Uterus (tissue), 4 donors: ENCODE measurements at places on chromosomes 12 and 14. TPM values are rescaled to one million over a fixed set of nuclear protein-coding genes. Genes with fewer than 3 reads are reported as not detected.

DNA sequence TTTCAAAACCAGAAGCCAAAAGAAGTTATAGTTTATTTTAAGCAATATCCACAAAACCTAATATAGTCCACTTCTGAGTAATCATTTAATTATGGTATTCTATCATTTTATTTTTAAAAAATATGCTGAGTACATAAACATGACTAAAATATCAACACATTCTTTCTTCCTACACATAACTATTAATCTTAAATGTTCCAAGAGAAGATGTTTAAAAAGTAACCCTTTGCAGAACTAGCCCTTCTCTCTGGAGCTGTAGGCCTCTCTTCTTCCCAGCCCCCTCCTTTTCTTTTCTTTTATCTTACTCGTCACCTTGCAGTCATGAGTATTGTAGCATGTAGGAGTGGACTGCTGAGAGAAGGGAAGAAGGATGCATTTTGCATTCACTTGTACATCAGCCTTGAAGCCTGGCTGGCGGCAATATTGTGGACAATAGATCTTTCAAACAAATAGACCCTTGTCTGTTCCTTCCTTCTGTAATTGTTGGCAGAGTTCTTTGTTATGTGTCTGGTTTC is 941.9 kb downstream of the NRXN3 start:
- no peak overlapping the region for H3K4me3 ChIP-seq
- H3K27ac ChIP-seq, result no peak overlapping the region
- DNase-seq, result no peak
- no peaks in the 10 kb centered on the region for H3K27me3 ChIP-seq

DNA sequence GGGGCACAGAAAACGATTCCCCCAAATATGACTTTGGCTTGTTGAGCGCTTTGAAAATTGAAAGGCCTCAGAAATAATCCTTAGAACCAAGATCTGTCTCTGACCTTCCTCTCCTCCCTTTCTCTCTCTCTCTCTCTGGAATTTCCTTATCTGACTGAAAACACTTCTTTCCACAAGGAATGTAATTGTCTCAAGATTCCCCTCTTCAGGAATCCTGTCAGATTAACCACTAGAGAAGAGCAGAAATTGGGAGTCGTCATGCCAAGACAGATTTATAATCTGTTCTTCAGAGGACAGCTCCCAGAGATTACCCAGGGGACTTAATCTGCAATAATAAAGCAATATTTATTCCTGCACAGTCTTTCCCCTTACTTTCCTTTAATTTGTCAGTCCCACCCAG is 317.6 kb downstream of the ACSS3 start:
- no peak for DNase-seq
- no peaks in the 10 kb centered on the region for H3K36me3 ChIP-seq
- no peak overlapping the region for H3K4me3 ChIP-seq
- H3K27me3 ChIP-seq, result no peaks in the 10 kb centered on the region
- H3K27ac ChIP-seq, result no peak overlapping the region
- H3K4me1 ChIP-seq, result no peaks in the 10 kb centered on the region

Gene KRT6C
- 0.14 TPM for total RNA-seq

Gene HNRNPA1
- 1,238 TPM for total RNA-seq

DNA sequence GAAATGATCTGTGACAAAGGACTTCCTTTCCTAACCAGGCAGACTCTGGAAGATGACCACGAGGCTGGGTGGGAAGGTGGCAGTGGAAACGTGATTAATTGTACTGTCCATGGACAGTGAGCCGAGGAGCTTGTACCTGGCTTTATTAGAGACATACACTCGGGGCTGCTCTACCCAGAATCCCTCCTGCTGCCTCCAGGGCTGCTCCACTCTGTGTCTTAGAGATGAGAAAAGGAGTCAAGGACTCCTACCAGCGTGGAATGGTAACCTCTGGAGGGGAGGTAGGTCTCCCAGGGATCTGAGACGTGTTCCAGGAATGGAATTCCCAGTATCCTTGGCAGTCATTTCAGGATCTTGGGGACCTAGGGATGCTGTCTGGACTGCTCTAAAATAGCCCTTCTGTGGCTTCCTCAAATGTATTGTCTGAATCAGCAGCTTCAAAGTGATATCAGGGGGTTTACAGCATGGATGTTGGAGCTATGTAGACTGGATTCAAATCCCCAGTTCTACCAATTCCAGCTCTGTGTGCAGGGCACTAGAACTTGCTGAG is 237.8 kb downstream of the CACNA1C start:
- H3K4me1 ChIP-seq, result peaks cover 4% of the 10 kb centered on the region
- no peak overlapping the region for H3K27ac ChIP-seq
- DNase-seq, result no peak
- no peak overlapping the region for H3K4me3 ChIP-seq

Gene IL22
- total RNA-seq, result not detected

Gene AQP6
- not detected for total RNA-seq

Gene AP5M1
- 16.7 TPM for total RNA-seq

DNA sequence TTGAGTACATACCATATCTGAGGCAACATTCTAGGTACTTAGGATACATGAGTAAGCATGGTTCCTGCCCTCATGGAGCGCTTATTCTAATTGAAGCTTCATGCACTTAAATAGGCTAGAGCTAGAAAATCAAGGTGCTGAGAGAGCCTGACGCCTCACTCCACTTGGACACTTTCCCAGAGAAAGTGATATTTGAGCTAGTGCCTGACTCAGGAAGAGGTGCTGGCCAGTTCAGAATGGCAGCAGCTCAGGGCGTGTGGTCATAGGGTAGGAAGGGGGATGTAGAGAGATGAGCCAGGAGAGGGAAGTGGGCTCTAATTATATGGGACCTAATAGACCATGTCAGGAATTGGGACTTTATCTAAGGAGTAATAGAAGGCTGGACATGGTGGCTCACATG is 33.3 kb downstream of the TULP3 start:
- no peak overlapping the region for H3K27ac ChIP-seq
- no peaks in the 10 kb centered on the region for H3K4me1 ChIP-seq
- no peak overlapping the region for H3K4me3 ChIP-seq
- H3K36me3 ChIP-seq, result no peaks in the 10 kb centered on the region

DNA sequence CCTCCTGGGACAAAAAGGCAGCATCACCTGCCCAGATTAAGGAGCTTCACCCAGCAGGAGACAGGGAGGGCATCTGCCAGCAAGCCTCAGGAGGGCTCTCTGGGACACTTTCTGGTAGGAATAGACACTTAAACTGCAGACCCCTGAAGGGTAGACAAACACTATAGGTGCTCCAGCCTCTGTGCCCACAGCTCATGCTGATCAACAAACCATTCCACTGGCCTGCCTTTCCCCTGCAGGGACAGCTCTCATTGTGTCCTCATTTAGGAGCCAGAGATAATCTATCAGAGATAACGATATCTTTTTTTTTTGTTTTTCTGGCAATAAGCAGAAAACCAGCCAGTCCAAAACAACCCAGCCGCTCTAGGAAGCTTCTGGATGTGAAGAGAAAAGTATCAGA is 251.8 kb upstream of the CCDC196 start:
- no peak overlapping the region for H3K27ac ChIP-seq
- DNase-seq, result no peak
- no peaks in the 10 kb centered on the region for H3K27me3 ChIP-seq
- H3K36me3 ChIP-seq, result no peaks in the 10 kb centered on the region
- H3K4me3 ChIP-seq, result no peak overlapping the region

DNA sequence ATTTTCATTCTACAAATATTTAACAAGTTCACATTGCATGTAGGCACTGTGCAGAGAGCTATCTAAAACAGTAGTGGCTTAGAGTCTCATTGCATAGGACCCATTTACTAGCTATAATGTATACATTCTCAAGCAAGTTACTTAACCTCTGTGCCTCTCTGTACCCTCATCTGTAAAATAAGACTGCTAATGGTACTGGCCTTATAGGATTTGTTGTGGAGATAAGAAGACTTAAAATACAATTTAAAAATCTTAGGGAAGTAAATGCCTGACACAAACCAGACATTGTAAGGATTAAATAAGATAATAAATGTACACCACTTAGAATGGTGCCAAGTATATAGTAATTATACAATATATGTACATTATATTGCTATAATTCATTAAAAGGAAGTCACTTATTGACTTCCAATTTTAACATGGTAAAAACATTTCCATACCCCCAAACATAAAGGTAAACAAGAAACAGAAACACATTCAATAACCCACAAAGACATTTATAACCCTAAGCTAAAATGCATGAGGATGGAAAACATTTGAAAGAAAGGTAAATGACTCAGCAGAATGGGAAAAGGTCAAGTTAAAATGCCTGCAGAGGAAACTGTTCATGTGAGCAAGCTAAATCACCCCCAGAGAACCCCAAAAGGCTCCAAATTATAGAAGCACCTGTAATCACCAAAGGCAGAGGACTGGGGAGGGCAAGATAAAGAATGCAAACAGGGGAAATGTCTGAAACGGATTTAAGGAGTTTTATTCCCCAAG is 30.8 kb downstream of the RPS6KA5 start:
- no peaks in the 10 kb centered on the region for H3K27me3 ChIP-seq
- H3K36me3 ChIP-seq, result no peaks in the 10 kb centered on the region
- H3K4me1 ChIP-seq, result no peaks in the 10 kb centered on the region
